ENCODE measurements at places on chromosomes 2 and 18.

DNA sequence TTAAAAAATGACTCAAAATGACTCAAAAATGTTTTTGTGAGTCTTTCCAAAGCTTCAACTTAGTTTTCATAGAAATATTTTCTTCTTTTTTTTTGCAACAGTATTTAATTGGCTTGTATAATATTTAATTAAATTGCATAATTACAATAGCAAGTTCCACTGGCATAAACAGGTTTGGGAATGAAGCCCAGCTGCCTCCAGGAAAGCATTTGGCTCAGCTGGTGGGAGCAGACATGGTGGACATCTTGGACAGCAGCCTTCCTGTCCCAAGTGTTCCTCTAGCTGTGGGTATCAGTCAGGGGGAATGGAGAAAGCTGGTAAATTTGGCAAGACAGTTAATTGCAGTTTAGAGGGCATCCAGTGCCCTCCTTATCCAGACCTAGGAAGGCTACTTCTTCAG lies 213.4 kb downstream of the ZBTB7C start:
- DNase-seq, result no peak

DNA sequence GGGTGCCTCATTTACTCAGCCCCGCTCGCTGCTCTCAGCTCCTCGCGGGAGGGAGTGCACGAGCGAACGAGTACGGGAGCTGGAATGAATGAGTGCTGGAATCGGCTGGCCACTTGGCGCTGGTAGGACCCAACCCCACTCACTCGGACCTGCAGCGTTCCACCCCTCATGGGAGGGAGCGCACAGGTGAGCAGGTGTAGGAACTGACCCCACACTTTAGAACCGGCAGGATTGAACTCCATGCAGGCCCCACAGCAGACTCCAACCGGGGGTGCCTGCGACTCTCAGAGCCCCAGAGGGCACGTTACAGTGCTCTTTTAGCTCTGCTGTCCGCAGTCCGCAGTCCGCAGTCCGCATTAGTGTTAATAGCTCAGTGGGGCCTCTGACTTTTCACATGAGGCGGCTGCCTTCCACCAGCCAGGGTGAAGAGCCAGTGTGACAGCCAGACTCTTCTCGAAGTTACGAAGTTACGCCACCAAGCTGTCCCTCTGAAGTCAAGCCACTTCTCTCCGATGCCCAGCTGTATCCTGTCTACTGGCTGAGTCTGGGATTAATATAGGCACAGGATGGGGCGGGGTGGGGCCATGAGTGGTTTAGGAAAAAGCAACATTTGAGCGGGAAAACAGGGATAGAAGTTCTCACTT lies 102.7 kb upstream of the ARHGAP15 start:
- no peak for DNase-seq

DNA sequence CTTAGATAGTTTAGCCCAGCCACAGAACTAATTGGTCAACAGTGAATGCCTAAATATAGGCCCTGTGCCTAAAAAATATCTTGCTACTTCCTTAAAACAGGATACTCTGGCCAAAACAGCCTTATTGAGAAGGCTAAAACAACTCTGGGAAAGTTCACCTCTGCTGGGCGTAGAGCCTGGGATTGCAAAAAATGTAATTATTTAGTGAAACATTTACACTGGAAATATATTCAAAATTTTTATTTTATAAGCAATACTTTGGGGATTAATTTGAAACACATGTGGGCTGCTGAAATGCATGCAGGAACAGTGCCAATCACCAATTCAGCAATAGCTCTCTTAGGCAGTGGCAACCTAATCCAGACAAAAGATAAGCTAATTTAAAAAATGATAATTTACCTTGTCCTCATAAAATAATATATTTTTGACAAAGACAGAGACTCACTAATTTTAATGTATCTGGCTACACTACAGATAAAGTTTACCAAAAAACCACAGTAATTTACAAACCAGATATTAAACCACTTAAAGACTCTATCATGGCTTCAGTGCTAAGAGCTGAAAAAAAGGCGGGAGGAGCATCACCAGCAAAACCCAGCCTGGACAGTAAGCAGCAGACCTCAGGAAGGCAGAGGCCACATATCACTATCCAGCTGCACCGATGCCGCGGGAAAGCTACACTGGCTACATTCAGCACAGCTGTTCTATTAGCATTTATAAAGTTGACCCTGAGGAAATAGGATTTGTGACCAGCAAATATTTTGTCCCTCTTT lies 18.5 kb downstream of the TRAK2 start:
- DNase-seq, result no peak

GRCh38 chr2:52308156-52308555 lies 1276.2 kb upstream of the NRXN1 start:
- no peak for DNase-seq

- no peak for DNase-seq
These were observed 186.5 kb downstream of the TRIB2 start for GRCh38 chr2:12903272-12903671.

GRCh38 chr2:137339051-137339450 lies 573.7 kb downstream of the THSD7B start:
- DNase-seq, result no peak

DNA sequence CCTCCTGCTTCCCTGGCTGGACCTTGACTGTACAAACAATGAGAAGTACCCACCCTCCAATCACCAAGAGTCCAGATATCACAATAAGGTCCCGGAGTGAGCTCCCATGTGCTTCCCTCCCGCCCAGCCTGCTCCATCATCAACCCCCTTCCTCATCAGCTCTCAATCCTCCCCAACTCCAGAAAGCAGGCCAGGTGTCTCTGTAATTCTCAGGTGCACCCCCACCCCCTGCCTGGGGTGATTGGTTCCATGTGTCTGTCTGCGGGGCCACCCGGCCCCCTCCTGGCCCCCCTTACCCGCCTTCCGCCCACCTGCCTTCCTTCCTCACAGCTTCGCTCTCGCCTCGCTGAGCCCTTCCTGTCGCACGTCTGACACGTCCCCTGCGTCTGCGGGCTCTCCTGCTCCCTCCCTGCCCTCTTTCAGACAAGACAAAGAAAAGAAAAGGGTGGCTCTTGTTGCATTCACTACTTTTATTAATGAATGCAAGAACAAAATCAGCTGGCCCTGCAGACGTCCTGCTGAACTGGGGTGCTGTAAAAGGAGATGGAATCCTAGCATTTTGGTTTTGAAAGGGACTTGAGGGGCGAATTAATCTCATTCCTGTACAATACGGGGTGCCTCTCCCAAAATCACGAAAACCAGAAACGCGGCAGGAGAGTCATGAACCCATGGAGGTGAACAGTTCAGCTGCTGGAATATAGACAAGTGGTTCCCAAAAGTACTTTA lies 26.5 kb upstream of the IGFBP2 start:
- DNase-seq, result no peak

DNA sequence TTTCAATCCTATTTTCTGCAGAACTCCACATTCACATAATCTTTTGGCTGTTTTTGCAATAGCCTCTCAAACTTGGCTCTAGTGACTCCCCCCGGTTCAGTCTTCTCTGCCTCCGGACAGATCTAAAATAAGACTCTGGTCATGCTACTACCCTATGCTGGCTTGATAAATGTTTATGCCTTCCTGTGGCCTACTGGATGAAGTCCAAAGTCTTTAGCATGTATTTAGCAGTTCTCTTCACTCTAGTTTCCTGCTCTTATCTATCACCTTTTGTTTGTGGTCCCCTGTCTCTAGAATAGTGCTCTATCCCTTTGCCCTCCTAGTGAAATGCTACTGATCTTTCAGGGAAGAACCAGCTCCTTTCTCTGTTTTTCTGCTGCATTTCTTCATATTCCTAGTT lies 14.4 kb downstream of the ADCYAP1 start:
- no peak for DNase-seq

- no peak for DNase-seq
These were observed 117.8 kb upstream of the SPRED2 start for GRCh38 chr2:65550246-65550645.

- DNase-seq, result no peak
These were observed 99.1 kb upstream of the MC4R start for GRCh38 chr18:60471652-60472051.

DNA sequence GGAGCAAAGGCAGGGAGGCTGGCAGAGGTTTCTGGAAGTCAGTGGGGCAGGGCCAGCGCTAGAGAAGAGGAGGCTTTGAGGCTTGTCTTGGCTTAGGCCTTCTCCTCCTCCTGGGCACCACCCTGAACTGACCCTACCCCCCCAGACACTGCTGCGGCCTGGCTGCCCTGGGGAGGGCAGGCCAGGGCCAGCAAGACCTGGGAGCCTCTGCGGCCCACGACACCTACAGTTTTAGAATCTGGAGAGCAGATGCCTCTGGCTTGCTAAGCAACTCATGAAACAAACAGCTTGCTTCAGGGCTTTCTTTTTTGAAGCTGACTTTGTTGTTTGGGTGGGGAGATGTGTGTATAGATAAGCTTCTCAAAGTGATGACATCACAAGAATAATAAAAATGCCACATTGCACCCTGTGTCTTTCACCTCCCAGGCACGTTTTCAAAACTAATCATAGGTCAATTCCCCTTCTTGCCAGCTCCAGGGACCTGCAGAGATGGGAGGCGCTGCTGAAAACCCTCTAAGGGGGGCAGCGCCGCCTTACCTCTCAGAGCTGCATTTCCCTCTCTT lies 46.2 kb upstream of the SMAD7 start:
- DNase-seq, result no peak

DNA sequence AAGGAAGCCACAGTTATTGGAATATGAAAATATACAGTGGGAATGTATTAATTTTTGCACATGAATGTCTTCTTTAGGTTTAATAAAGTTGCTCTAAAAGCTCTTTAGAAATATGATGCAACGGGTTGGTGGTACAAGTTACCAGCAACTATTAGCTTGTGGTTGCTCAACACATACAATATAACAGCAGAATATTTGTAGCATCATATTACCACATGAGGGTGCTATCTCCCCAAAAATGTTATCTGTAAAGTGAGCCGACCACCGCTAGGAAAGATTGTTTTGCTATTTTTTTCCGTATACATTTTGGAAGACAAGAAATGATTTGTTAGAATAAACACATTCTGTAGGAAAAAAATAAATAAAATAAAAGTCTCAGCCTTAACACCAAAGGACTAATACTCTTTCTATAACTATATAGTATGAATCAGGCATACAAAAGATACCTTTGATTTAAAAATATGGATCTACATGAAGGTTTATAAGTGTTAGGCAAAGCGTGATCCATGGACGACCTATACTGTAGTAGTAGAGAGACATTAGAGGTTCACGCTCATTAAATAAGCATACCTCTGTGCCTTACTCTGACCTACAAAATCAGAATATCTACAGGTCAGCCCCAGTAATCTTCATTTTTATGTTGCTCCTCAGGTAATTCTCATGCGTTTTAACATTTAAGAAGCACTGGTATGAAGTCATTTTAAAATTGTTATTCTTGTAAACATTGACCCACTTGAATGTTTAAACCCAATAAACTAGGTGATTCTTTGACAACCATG lies 1110.6 kb upstream of the ACVR2A start:
- DNase-seq, result no peak

- no peak for DNase-seq
These were observed 54.4 kb downstream of the FAM178B start for GRCh38 chr2:96931966-96932365.

GRCh38 chr2:123164216-123164615 lies 860.9 kb upstream of the CNTNAP5 start:
- DNase-seq, result no peak

- DNase-seq, result no peak
These were observed 667 bp upstream of the SCYGR4 start for GRCh38 chr2:227616631-227617030.

GRCh38 chr2:402721-403120 lies 114.8 kb upstream of the ALKAL2 start:
- no peak for DNase-seq

DNA sequence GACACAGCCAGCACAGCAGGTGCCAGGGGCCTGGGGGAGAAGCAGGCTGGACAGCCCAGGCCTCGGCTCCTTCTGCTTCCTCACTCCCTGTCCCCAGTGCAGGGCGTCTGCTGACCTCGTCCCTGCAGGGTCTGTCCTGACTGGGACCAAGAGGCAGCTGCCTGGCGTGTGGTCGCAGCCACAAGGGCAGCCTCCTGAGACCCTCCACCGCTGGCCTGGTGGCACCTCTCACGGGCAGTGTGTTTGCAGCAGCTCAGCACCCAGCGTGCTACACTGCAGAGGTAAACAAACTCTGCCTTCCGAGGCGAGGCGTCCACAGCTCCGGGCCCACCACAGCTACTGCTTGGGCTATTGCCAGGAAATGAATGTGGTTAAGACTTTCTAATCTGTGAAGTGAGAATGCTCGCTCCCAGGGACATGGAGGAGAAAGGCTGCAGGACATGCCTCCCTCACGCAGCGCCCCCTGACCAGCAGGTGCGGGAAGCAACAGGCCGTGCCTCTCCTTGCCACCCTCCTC lies 46.1 kb upstream of the HPCAL1 start:
- no peak for DNase-seq

DNA sequence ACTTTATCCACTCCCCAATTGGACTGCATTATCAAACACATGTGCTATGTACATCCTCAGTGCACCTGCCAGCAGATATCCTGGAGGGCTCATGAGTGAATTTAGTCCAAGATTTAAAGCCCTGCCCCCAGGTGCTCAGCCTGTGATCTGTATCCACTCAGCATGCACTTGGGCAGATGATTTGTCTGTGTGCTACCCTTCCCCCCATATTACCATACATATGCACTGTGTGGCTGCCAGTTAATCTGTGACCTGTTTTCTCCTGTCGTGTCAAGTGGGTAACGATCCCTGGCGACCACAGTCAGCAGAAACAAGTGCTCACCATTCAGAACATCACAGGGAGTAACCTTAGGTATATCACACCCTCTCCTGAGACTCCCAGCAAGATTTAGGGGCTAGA lies 10.2 kb downstream of the NAGK start:
- no peak for DNase-seq

GRCh38 chr2:182248362-182248761 lies 178.5 kb downstream of the PDE1A start:
- no peak for DNase-seq

Measured in activated naive CD4-positive, alpha-beta T cell (primary cell).